Myometrial cell (primary cell): ENCODE measurements at places on chromosomes 1 and 21. TPM values are rescaled to one million over a fixed set of nuclear protein-coding genes. Genes with fewer than 3 reads are reported as not detected.

Gene FAM72A
- 1.7 and 4.1 TPM in 2 replicates for total RNA-seq

Gene SPRR4
- total RNA-seq, result not detected in 2 replicates

Gene CASQ2
- not detected in 2 replicates for total RNA-seq

Gene EFNA3
- 0.53 and 0.58 TPM in 2 replicates for total RNA-seq

Gene TCHHL1
- not detected in 2 replicates for total RNA-seq

Gene ABCA4
- under 0.01 TPM in 2 replicates for total RNA-seq
